Stimulated activated CD4-positive, alpha-beta T cell treated with anti-CD3 and anti-CD28 coated beads, Interleukin-15, amount 100 ng/mL, for 1 hour (primary cell): ENCODE measurements at places on chromosomes 5 and 9.

- DNase-seq, result no peak
These were observed 201.1 kb downstream of the SNX18 start for GRCh38 chr5:54718656-54719055.

GRCh38 chr5:65126542-65127069 is 355.1 kb downstream of the ADAMTS6 start:
- no peak for DNase-seq

DNA sequence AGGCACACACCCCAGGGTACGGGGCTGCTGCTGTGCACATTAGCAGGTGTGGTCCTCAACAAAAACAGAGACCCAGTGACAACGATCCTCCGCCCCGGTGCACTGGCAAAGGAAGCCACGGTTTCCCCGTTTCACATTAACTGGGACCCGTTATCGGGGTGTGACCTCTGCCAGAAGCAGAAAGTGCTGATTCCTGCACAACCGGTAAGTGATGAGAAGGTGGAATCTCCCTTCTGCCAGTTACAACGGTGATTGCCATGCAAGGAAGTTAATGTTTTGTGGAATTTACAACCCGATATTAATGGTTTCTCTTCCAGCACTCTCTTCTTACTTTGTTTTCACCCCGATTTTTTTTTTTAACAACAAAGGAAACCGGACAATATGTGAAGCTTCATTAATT is 294.9 kb upstream of the IRX1 start:
- no peak for DNase-seq

- DNase-seq, result no peak
These were observed 15.0 kb upstream of the PFDN1 start for GRCh38 chr5:140317859-140318258.

DNA sequence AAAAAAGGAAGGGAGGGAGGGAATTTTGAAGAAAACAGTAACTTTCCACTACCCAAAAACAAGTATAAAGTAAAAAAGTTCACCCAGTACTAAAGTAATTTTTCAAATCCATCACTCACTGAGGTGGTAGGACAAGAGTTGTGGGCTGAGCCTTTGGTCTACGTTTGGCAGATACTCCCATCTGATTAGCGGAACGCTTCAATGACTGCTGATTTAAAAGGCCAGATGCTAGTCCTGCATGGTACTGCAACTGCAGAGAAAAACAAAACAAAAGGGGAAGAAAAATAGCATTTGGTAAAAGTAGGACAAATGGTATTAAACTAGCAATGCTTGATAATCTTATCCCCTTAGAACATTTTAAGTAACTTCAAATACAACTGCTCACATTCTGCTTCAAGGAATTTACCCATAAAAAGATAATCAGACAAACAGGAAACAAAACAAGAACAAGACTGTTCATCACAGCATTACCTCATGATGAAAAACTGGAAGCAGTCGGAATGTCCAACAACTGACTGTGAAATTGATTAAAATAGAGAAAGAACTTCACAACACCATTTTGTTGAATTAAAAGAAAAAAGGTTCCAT is 65.4 kb downstream of the MED27 start:
- no peak for DNase-seq

DNA sequence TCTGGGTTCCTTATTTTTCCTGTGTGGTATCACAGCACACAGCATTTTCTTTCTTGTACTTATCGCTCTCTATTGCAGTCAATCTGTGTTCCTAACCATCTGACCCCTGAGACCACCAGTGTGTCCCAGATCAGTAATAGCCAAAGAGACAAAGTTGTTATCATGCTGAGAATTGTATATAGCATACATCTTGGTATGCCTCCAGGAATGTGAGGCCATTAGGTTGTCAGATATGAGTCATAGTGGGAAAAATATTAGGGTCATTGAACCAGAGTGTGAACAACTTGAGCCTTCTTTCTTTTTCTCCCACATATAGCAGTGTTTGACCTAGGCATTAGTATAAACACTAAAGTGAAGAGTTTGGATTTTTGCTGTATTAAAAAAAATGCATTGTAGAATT is 106.3 kb downstream of the NDUFAF2 start:
- DNase-seq, result no peak

- no peak for DNase-seq
These were observed 166.4 kb upstream of the MVB12B start for GRCh38 chr9:126160067-126160853.

GRCh38 chr5:10288592-10289219 is 19.0 kb downstream of the CMBL start:
- DNase-seq, result no peak

GRCh38 chr5:72392326-72392733 is 72.2 kb downstream of the PTCD2 start:
- DNase-seq, result no peak

DNA sequence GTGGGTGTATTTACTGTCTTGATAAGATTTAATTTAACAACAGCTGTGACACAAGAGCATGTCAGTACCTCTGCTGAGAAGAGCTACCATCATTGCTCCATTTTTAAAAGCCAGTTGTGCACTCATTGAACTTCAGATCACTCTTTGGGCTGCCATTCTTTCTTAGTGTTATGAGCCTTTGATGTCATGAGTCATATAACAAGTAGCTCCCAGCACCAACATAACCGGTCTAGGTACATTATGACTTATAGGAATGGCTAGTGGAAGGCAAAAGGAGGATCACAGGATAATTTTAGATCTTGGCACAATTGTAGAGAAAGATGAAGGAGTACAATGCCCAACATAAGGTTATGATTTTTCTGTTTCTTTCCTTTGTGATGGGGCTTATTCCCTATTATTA is 170.8 kb upstream of the FBN2 start:
- DNase-seq, result no peak

DNA sequence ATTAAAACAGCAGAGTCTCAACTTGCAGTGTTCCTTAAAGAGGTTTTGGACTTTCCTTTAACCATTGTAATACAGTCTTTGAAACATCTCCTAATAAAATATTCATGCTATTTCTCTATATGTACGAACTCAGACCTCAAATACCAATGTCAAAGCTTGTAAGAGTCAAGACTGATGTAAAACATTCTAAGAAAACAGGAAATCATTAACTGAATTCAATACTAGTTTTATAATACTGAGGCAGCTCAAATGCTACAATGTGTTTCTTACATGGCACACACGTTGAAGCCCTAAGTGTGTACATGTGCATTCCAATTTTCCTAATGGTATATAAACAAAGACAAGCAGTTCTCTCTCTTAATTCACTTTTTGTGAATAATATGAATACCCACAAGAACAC is 11.6 kb downstream of the PSIP1 start:
- DNase-seq, result no peak

DNA sequence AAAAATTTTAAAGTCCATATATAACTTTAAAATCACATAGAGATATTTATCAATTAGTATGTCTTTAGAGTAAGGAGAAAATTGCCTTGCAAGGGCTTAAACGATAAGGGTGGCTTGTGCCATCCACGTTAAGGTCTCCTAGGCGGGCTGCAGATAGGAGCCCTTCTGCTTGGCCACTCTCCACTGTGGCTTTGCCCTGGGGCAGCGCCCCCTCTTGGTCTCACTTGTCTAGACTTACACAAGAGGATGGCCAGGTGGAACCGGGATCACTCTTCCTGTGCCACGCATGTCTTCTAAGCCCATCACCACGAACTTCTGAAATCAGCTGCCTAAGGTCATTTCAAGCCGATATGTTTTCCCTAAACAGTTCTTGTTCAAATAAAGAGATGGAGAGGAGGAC is 2.9 kb downstream of the FPGS start:
- no peak for DNase-seq

DNA sequence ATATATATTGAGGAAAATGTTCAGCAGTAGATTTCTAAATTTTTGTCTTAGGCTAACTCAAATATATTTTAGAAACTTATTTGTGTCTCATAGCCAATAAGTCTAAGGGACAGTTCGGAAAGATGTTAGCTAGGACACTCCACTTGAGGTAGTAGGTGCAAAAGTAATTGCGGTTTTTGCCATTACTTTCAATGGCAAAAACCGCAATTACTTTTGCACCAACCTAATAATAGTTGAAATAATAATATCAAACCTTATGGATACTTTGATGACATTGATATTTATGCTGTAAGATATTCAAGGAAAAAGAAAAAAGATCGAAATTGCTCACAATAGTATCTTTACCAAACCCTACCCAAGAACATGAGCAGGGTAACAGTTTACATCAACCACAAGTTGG is 555.5 kb upstream of the ST8SIA4 start:
- DNase-seq, result no peak

- DNase-seq, result no peak
These were observed 73.2 kb downstream of the APTX start for GRCh38 chr9:32928145-32928763.

DNA sequence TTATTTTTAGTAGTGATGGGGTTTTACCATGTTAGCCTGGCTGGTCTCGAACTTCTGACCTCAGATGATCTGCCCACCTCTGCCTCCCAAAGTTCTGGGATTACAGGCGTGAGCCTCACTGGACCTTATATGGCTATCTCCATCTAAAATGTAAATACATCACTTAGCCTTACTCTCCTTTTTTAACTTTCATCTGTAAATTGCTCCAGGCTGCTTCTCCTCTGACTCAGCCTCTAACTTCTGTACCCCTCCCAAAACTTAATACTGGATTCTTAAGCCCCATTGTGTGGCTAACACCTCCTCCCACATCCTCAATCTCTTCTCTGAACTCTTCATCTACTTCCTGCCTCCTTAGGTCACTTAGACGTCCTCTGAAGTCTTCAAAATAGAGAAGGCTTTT is 4.0 kb downstream of the SNX30 start:
- no peak for DNase-seq

DNA sequence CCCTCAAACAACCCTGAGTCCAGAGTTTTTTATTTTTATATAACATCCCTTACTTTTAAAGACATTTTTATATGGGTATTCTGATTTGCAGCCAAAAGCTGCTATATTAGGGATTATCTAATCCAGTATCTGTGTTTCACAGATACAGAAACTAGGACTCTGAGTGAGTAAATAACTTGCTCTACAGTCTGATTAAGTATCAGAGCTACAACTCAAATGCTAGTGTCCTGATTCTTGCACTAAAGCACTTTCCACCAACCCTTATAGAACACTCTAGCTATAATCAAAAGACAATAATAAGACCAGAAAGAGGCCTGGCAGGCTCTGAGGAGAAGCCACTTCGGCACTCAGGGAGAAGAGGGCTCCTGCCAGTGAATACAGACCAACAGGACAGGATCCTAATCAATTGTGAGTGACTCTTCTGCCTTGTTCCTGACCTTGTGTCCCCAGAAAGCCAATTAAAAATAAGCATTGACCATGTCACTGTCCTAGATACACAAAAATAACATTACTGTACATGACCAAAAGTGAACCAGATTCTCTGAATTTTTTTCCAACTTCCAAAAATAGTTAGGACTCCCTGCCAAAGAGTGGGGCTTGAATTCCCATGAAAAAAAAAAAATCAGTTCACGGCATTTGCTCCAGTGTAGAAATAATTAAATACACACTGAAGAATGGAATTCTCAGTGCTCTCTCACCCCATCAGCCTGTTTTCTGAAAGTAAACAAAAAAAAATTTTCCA is 63.6 kb upstream of the MAP3K1 start:
- no peak for DNase-seq

DNA sequence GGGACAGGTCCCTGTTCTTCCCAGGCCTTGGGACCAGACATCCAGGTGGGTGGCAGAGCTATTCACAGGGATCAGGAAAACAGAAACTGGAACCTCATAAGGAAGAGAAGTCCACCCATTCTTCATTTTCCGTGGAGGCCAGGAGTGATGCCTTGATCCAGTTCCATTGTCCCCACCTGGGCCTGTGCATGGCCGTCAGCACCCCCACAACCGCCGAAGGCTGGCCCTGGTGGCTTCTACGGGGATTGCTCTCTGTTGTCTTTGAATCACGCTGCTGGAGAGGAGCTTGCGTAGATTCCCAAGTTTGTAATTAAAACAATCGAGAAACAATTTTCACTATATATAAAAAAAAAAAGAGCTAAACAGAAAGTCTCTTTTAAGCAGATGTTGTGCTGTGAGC is 134.4 kb downstream of the MVB12B start:
- no peak for DNase-seq

DNA sequence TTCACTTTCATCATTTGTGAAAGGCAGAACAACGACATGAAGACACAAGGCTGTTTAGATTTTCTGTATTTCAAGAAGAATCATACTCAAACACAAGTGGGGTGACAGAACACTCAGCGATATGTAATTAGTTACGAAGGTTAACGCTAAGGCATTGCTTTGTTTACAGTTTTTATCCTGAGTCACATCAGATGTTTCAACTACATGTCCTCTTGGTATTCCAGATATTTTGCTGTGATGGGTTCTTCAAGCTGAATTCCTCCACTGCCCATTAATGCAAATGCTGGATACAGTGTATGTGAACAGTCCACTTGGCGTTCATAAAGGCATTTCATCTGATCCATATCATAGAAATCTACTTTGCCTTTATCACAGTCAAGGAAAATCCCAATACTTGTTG is 43.4 kb downstream of the TRIM36 start:
- DNase-seq, result no peak

DNA sequence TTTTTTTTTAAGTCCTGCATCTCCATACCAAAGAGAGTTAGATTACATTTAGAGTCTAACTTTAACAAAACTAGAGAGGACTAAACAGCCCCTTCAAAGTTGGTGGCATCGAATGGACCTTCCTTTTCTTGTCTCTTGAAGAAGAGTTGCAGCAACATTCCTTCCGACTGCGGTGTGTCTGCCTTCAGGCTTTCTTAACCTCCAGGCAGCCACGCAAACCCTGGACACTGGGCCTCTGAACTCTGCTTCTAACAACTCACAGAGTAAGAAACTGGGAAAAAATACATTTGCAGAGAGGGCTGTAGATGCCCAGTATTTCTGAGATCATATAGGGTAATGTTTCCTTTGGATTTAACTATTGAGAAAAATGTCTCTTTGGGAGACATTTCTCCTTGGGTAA is 120.5 kb upstream of the MAST4 start:
- DNase-seq, result no peak

GRCh38 chr9:113361304-113362018 is 12.1 kb downstream of the BSPRY start:
- DNase-seq, result no peak

- DNase-seq, result no peak
These were observed 40.3 kb downstream of the SLC28A3 start for GRCh38 chr9:84300271-84300670.

GRCh38 chr9:127451608-127451857 is 223 bp downstream of the LRSAM1 start:
- DNase-seq, result no peak

DNA sequence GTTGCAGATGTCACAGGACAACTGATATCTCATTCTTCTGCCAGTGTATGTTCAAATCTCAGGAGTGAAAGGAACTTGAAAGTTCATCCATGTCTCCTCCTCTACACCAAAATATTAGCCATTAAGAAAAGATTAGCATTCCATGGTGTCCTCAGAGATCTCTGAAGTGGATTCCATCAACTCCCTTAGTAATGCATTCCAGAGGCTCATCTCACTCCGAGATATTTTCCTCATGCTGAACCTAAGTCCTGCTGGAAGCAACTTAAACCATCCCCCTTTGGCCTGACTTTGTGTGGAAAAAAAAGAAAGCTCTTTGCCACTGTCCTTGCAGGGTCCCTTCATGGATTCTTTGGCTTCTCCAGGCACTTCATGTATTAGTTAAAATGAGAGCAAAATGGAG is 155.7 kb upstream of the ZNF462 start:
- DNase-seq, result no peak
